T1000 (cell line): ENCODE measurements at places on chromosomes 16 and 17.

DNA sequence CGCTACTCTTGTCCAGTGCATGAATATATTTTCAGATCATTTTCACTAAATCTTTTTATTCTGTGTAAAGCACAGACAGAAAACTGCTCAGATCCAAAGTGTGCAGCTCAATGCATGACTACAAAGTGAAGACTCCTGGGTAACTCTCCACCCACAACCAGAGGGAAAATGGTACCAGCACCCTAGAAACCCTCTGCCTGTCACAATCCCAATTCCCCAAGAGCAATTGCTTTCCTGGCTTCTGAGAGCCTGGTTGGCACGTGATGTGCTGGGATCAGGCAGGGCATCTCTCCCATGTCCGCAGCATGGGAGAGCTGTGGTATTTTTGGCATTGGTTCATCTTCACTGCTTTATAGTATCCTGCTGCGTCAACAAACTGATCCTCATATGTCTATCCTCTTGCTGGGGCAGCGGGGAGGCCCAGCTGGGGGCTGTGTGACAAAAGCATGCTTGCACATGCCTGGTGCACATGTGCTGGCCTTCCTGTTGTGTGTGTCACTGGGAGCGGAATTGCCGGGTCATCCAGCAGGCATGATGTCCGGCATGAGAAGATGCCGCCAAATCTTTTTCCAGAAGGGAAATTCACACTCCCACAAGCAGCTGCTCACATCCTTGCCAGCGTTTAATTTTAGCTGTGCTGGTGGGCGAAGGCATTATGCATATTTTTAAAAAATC is 278.9 kb upstream of the FOXF1 start:
- DNase-seq: no peak

- no peak for DNase-seq
Observed at GRCh38 chr17:28849281-28849680, 5.5 kb upstream of the ERAL1 start.

- DNase-seq: peak; percentile 46
Observed at GRCh38 chr17:31581491-31581890, 190.0 kb downstream of the RAB11FIP4 start.

DNA sequence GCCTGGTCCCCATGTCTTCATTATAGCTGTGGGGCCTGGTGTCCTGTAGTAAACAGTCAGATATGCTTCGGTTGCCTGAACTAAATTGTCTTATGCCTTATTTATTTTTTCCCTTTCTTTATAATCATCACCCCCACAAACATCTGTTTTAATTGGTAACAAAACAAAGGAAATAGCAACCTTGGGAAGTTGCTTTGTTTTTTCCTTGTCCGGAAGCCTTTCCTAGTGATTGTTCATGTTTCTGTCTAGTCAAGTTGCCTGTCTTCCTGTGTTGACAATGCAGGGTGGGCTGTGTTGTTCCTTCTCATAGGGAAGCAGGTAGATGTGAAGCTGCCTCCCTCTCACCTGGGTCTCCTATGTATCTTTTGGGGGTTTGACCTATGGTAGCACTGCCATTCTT is 16.7 kb downstream of the PGS1 start:
- no peak for DNase-seq

GRCh38 chr17:39838784-39839183 is 25.3 kb downstream of the IKZF3 start:
- no peak for DNase-seq

- no peak for DNase-seq
Observed at GRCh38 chr17:41402161-41402560, 4.8 kb upstream of the KRT31 start.

GRCh38 chr17:10233161-10233560 is 34.8 kb upstream of the GAS7 start:
- no peak for DNase-seq

GRCh38 chr17:63335831-63336230 is 110.3 kb downstream of the CYB561 start:
- no peak for DNase-seq

GRCh38 chr17:68624381-68624780 is 23.2 kb upstream of the FAM20A start:
- DNase-seq: no peak

DNA sequence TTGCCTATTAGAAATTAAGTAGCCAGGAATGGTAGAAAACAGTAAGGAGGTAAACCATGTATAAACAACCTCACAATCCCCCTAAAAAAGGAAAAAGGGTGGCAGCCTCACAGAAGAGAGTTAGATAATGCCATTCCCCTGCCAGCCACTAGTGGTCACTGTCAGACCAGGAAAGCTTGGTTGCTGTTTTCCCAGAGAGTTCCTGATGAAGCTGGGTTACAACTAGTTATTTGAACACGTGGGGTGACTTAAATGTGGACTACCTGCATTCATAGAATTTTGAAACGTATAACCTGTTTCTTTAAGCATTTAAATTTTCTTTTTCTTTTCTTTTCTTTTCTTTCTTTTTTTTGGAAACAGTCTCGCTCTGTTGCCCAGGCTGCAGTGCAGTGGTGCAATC is 5.8 kb downstream of the GPRC5C start:
- no peak for DNase-seq

DNA sequence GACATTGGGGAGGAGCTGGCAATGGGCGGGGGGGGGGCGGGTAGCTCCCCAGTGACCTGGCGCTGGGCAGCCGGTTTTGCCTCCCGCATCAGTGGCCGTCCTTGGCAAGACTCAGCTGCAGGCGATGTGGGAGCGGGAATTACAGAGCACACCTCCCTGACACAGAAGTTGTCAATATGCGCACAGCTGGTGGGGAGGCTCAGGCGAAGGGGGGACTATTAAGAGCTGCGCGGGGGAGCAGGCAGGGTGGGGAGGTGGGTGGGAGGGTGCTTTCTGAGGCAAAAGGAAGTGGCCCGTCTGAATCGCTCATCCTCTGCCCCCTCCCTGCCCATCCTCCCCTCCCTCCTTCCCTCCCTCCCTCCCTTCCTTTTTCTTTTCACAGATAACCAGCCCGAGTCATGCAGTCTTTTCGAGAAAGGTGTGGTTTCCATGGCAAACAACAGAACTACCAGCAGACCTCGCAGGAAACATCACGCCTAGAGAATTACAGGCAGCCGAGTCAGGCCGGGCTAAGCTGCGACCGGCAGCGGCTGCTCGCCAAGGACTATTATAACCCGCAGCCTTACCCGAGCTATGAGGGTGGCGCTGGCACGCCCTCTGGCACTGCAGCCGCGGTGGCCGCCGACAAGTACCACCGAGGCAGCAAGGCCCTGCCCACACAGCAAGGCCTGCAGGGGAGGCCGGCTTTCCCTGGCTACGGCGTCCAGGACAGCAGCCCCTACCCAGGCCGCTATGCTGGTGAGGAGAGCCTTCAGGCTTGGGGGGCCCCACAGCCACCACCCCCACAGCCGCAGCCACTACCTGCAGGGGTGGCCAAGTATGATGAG is 44.0 kb downstream of the SREBF1 start:
- DNase-seq: no peak

GRCh38 chr16:87464691-87465300 is 28.0 kb downstream of the ZCCHC14 start:
- DNase-seq: peak; percentile 24

GRCh38 chr17:60506312-60506711 is 19.7 kb downstream of the APPBP2 start:
- DNase-seq: no peak

DNA sequence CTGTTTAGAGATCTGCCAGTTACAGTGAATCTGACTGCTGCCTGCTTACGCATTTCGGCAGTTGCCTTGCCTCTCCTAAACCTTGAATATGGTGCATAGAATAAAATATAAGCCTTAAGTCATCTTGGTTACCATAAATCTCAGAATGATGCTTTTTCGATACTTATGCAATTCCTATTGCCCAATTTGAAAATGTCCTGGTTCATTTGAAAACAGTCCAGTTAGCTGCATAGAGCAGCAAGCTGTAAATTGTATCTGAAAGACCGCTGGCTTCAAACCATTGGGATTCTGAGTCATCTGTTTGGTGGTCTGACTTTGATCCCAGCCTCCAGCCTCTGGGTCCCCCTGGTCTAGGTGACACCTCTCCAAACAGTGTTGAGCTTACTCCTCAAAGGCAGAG is 2.7 kb upstream of the PRKCA start:
- DNase-seq: no peak

DNA sequence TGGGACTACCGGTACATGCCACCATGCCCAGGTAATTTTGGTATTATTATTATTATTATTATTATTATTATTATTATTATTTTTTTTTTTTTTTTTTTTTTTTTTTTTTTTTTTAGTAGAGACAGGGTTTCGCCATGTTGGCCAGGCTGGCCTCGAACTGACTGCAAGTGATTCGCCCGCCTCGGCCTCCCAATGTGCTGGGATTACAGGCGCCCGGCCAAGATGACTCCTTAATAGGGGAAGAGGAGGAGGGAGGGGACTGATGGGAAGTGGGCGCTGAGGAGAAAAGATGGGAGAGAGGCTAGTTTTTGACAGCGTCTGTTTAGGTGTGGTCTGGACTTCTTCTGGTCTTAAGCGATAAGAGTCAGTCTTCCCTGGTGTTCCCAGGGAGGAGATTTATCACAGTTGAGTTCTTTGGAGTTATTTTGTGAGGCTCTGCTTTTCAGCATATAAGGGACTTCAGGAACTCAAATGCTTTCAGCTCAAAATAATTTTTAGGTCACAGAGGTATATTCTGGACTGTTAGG is 34.4 kb upstream of the SLC5A10 start:
- DNase-seq: no peak

DNA sequence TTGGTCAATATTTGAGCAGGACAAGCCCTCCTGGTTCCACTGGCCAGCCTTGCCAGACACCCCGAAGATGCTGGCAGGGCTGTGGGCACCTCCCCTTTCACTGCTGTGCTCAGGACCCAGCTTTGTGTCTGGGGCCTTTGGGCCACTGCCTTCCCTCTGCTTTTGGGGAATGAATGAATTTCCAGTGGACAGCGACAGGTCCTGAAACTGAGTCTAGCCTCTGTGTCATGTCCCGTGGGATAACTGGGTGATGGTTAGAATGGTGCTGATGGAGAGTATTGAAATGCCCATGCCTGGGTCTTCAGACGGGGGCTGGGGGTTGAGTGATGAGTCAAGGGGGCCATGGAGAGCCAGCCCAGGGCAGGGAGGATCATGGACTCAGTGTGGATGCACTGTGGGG is 135.8 kb downstream of the FOXL1 start:
- DNase-seq: no peak

DNA sequence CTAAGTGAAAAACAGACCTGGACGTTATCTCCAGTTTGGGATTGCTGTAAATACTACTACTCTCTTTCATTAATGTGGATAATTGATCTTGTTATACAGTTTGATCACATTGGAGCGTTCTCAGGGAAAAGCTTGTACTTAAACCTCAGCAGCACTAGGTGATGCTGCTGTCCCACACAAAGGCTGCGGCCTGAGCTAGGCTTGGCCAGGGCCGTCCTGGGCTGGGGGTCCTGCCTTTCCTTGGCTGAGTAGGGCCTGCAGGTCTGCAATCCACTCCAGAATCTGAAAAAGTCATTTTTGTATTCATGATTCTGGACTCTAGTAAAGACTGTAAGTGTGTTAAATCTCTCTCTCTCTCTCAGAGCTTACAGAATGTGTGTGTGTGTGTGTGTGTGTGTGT is 23.7 kb upstream of the PMFBP1 start:
- DNase-seq: no peak

- DNase-seq: peak; percentile 12
Observed at GRCh38 chr17:13337864-13338371, 263.8 kb downstream of the HS3ST3A1 start.

- no peak for DNase-seq
Observed at GRCh38 chr16:57131351-57131970, 39.1 kb downstream of the CPNE2 start.

- no peak for DNase-seq
Observed at GRCh38 chr17:3962217-3962964, 1.8 kb downstream of the ATP2A3 start.

GRCh38 chr16:19771040-19771439 is 53.0 kb downstream of the IQCK start:
- no peak for DNase-seq

GRCh38 chr16:88498576-88499208 is 45.6 kb downstream of the ZFPM1 start:
- no peak for DNase-seq

- no peak for DNase-seq
Observed at GRCh38 chr17:75777296-75777922, 7.2 kb upstream of the UNK start.

DNA sequence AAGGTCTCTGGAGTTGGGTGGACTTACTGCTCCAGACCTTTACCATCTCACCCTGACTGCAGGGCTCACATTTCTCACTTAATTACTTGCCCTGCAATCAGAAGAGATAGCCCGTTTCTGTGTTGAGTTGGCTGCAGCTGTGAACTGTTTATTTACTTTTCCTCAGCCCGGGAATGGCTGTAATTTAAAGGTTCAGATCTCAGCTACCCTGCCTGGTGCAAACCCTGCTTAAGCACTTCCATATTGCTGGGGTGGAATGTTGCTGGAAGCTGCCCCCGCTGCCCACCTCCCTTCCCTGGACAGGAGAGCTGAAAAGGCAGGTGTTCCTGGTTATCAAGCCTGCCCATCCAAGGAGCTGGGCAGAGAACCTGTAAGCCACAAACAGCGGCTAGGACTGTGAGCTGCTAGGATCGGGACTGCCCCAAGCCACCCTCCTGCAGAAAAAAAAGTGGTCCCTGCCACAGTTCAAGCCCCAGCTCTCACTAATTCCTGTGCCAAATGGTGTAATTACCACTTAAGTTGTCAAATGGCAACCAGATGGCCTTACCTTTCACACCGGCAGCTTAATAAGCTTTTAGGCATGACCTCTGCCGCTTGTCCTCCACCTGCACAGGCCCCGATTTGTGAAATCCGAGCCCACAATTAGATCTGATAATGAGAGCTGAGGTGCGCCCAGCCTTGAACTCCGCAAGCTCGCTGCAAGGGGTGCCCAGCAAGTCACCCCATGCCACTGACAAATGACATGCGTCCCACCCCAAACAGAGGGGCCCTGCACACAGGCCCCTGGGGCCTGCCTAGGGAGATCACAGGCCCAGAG is 269.8 kb downstream of the C16orf95 start:
- no peak for DNase-seq

GRCh38 chr17:79944821-79945391 is 90.8 kb downstream of the TBC1D16 start:
- DNase-seq: no peak

- DNase-seq: no peak
Observed at GRCh38 chr17:56601591-56601990, 8.1 kb downstream of the NOG start.

GRCh38 chr16:57899771-57900661 is 70.9 kb downstream of the CNGB1 start:
- DNase-seq: peak; percentile 7

GRCh38 chr17:40510328-40510648 is 8.9 kb upstream of the TNS4 start:
- peak; percentile 80 for DNase-seq

- no peak for DNase-seq
Observed at GRCh38 chr16:51919736-51920135, 627.2 kb downstream of the TOX3 start.

DNA sequence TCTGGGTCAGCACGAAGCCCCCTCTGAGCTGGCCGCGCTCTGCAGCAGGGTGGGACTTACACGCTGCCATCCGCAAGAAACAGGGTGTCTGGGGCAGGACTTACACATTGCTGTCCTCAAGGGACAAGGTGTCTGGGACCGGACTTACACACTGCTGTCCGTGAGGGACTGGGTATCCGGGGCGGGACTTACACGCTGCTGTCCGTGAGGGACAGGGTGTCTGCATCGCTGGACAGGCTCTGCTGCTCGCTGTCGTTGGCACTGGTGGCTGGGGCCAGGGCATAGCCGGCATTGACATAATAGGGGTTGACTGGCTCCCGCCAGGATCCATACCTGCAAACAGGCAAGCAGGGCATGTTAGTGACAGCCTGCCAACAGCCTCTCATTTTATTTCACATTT is 31.4 kb downstream of the PDIA2 start:
- no peak for DNase-seq
